ENCODE measurements at places on chromosomes 5 and 9.

GRCh38 chr5:32223972-32224609 lies 50.0 kb upstream of the GOLPH3 start:
- DNase-seq, result no peak

DNA sequence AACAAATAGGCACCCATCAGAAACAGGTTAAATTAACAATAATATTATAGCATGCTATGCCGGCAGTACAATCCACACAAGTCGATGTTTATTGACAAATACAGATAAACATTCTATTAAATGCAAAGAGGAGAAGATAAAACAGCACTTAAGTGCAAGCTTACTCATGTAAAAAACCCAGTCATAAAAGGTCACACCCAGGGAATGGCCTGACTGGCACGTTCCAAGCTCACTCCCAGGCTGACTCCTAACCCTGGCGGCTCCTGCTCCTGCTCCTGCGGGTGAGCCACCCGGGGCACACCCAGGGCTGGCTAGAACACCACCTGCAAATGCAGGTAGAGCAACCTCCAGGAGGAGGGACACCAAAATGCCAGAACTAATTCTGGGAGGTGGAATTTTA lies 66.9 kb downstream of the SEMA4D start:
- DNase-seq, result no peak

- DNase-seq, result no peak
Observed at GRCh38 chr5:101626572-101626971, 669.5 kb downstream of the SLCO4C1 start.

- no peak for DNase-seq
Observed at GRCh38 chr5:116361171-116361967, 213.3 kb downstream of the SEMA6A start.

DNA sequence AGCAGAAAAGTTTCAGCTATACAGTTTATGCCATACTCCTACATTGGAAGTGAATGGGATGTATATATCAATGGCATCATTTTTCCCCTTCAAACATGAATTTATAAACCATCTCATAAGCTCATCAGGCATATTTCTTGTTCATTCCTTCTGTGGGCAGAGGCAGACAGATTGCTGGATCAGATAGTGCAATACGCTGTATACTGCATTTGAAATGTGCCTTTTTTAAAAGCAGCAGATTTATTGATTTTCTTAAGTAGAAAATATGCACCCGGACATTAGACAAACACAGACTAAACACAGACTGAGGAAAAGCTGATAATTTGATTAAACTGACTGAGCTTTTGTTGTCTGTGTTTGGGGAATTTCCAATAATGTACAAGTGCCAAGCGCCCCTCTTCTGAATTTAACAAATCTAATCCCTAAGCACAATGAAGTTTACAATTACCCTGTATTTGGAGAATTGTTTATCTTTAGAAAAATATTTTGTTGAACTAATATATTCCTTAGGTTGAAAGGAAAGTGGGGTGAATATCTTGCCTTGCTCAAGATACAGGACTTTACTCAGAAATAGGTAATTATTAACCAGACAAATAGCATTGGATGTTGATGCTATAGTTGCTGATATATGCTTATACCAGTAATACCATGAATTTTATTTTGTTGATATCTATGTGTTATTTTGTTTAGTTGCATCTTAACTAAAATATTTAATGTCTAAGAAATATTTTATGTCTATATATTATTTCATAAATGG lies 566.6 kb upstream of the MEF2C start:
- no peak for DNase-seq

DNA sequence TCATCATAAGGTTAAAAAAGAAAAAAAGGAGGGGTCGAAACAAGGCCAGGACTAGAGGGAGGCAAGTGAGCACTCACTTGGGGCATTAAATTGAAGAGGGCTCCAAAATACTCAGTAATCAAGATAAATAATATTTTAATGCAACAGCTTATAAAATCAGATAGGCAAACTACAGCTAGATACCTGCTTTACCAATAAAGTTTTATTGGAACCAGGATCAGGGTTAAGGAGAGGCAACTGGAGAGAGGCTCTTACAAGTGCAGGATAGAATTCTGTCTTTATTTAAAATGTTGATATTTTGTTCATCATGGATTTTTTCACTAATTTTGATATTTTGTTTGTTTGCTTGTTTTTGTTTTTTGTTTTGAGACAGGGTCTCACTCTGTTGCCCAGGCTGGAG lies 30.3 kb upstream of the PURA start:
- no peak for DNase-seq

DNA sequence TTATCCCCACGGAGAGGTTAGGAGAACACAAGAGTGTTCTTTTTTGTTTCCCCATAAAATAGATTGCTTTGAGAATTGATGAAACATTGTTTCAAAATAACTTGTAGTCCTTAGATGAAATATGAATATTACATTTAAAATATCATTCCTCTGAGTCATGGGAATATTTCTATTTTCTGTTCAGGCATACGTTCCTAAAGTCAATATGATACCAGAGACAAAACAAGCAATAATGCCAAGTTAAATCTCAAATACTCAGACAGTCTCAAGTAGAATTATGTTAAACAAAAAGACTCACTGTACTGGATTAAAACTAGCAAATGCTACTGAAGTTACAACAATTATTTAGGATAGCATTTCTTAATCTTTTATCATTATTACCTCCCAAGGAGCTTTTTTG lies 111.7 kb upstream of the C6 start:
- DNase-seq, result no peak

GRCh38 chr9:129175825-129176633 lies 2.0 kb downstream of the IER5L start:
- peak; percentile 18 for DNase-seq

- no peak for DNase-seq
Observed at GRCh38 chr5:35668794-35669193, 51.1 kb downstream of the SPEF2 start.

DNA sequence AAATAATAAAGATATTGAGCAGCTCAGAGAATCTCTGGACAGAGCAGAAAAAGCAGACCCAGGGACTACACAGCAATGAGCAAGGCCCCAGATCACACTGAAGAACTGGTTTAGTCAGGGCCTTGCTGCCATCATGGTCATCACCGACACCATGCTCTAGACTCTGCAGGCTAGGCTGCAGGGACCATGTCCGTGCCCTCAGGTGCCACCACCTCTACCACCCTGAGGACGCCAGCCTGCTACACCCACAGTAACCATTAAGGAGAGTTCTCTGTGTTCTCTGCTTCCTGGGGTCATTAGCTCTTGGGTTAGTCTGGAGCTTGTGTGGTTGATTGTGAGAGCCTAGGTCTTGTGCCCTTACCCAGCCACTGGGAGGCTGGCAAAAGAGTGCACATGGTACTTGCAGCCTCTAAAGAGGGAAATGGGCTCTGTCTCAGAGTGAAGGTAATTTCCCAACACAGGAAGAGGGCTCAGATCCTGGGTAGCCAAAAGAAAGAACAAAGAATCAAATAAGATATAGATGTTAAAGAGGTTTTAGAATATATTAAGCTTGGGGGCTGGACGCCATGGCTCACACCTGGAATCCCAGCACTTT lies 31.9 kb upstream of the JADE2 start:
- no peak for DNase-seq
